ENCODE measurements at places on chromosomes 3 and 15. TPM values are rescaled to one million over a fixed set of nuclear protein-coding genes. Genes with fewer than 3 reads are reported as not detected.
A peak's percentile ranks its signal among the peaks of the same experiment; 100 is the strongest.

Gene WDR49
- 0.31 TPM for total RNA-seq

Gene GOLGA8S
- total RNA-seq = 0.29 TPM

Gene TTBK2
- total RNA-seq = 23.7 TPM

Gene LINGO1
- total RNA-seq = 0.17 TPM

Gene MUC20
- total RNA-seq = 7.8 TPM

GRCh38 chr3:188185717-188186251, 31.8 kb downstream of the LPP start:
- no peaks in the 10 kb centered on the region for H3K27me3 ChIP-seq
- DNase-seq = peak; percentile 9
- peaks cover 41% of the 10 kb centered on the region for H3K4me1 ChIP-seq
- no peak overlapping the region for H3K27ac ChIP-seq
- no peak overlapping the region for H3K4me3 ChIP-seq

DNA sequence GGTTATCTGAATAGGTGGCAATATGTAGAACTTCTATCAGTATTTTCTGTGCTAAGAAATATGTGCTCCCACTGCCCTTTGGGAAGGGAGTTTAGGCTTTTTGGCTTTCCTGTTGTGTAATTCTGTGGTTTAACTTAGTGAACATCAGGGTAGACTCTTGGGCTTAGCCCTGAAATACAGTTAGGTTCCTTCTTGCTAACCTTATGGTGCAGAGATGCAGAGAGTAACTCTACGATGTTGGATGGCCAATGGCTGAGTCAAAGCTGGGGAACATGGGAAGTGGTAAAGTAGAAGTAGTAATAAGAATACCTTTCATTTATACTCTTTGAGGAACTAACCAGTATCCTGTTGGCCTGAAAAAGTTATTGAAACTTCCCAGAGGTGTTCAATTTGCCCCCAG, 80.8 kb upstream of the IL12A start:
- no peaks in the 10 kb centered on the region for H3K36me3 ChIP-seq
- peaks cover 2% of the 10 kb centered on the region for H3K27me3 ChIP-seq
- H3K4me3 ChIP-seq = no peak overlapping the region

DNA sequence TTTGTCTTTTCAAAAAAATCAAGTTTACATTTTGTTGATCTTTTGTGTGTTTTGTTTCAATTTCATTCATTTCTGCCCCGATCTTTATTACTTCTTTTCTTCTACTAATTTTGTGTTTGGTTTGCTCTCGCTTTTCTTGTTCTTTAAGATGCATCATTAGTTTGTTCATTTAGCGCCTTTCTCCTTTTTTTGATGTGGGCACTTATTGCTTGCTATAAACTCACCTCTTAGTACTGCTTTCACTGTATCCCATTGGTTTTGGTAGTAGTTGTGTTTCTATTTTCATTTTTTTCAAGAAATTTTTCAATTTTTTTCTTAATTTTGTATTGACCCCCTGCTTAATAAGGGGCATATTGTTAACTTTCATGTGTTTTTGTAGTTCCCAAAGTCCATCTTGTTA, 34.4 kb downstream of the PRKCI start:
- H3K27ac ChIP-seq = peak overlapping the region; percentile 0
- no peaks in the 10 kb centered on the region for H3K27me3 ChIP-seq
- H3K36me3 ChIP-seq = peaks cover 16% of the 10 kb centered on the region
- DNase-seq = no peak

- no peak overlapping the region for H3K4me3 ChIP-seq
- peaks cover 18% of the 10 kb centered on the region for H3K27me3 ChIP-seq
- H3K27ac ChIP-seq = no peak overlapping the region
- H3K4me1 ChIP-seq = no peaks in the 10 kb centered on the region
- no peak for DNase-seq
Observed at GRCh38 chr15:71728881-71729280, 81.5 kb upstream of the NR2E3 start.

GRCh38 chr3:129831503-129831902, 62.0 kb downstream of the TMCC1 start:
- H3K27ac ChIP-seq = no peak overlapping the region
- no peaks in the 10 kb centered on the region for H3K36me3 ChIP-seq
- H3K4me3 ChIP-seq = no peak overlapping the region

- no peak overlapping the region for H3K27ac ChIP-seq
- H3K4me1 ChIP-seq = no peaks in the 10 kb centered on the region
- DNase-seq = no peak
- no peaks in the 10 kb centered on the region for H3K36me3 ChIP-seq
- H3K27me3 ChIP-seq = no peaks in the 10 kb centered on the region
- no peak overlapping the region for H3K4me3 ChIP-seq
Observed at GRCh38 chr3:193400304-193400703, 21.8 kb upstream of the ATP13A5 start.

DNA sequence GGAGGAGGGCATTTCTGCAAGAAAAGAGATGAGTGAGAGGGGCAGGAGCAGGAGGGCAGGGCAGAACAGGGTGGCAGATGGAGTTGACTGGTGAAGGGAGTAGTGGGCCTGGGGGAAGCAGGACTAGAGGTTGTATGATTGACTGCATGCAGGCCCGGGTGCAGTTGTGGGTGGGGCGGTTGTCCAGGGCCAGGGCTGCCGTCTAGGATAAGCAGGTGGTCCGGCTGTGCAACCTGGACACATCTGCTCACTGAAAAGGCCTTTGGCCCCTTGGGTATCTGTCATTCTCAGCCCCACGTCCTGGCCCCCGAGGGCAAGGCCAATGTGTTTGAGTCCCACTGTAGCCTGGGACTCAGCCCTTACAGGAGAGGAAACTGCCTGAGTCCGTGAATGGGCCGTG, 25.4 kb downstream of the ALS2CL start:
- no peak for DNase-seq
- H3K27ac ChIP-seq = no peak overlapping the region
- H3K36me3 ChIP-seq = no peaks in the 10 kb centered on the region
- H3K4me3 ChIP-seq = no peak overlapping the region

- H3K36me3 ChIP-seq = no peaks in the 10 kb centered on the region
- DNase-seq = no peak
- no peak overlapping the region for H3K27ac ChIP-seq
- no peak overlapping the region for H3K4me3 ChIP-seq
- H3K27me3 ChIP-seq = peaks cover 15% of the 10 kb centered on the region
Observed at GRCh38 chr3:100984308-100984707, 8.9 kb downstream of the ABI3BP start.

- H3K4me1 ChIP-seq = peaks cover 6% of the 10 kb centered on the region
- DNase-seq = no peak
- peaks cover 3% of the 10 kb centered on the region for H3K36me3 ChIP-seq
- H3K27ac ChIP-seq = no peak overlapping the region
- no peak overlapping the region for H3K4me3 ChIP-seq
Observed at GRCh38 chr3:171321559-171322360, 138.4 kb downstream of the TNIK start.

DNA sequence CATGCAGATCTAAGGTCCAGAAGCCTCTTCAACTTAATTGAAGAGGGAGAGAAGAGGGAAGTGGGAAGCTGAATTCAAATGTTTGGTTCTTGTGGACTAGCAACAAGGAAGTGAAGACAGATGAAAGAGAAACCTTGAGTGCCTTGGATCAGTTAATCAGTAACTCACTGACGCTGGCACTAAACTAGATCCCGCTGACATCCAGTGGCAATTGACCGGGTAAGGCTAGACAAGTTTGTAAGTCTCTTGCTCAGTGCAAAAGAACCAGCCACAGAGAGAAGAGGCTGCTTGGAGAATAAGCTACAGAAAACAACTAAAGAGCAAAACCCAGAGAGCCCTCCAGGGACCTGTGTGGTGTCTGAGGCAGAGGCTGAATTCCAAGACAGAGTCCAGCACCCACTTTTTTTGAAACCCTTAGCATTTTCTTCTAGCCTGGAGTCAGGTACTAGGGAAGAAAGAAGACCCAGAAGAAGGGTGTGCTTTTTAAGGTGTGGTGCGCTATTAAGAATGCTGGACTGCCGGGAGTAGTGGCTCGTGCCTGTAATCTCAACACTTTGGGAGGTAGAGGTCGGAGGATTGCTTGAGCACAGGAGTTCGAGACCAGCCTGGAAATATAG, 6.9 kb downstream of the PLCH1 start:
- no peak overlapping the region for H3K4me3 ChIP-seq
- H3K4me1 ChIP-seq = no peaks in the 10 kb centered on the region
- peaks cover 50% of the 10 kb centered on the region for H3K27me3 ChIP-seq
- DNase-seq = no peak
- H3K36me3 ChIP-seq = no peaks in the 10 kb centered on the region

GRCh38 chr3:169323578-169324451, 339.7 kb downstream of the MECOM start:
- H3K27me3 ChIP-seq = no peaks in the 10 kb centered on the region
- H3K4me3 ChIP-seq = no peak overlapping the region
- no peak overlapping the region for H3K27ac ChIP-seq
- H3K4me1 ChIP-seq = no peaks in the 10 kb centered on the region
- H3K36me3 ChIP-seq = no peaks in the 10 kb centered on the region

DNA sequence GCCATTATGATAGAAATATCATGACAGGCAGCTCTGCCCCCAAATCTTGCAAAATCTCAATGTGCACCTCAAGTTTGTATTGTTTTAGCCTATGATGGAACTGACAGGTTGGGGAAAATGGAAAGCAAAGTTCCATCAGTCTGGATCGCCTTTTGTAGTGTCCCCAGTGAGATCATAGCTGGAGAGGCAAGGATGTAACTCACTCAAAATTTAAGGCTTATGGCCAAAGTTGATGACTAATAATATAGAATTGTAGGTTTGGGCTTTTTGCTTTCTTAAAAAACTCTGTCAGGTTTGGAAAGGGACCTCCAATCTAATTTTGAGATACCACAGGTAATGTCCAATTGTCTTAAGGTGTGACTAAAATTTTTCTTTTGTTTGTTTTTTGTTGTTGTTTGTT, 1.4 kb upstream of the ACP3 start:
- H3K4me1 ChIP-seq = no peaks in the 10 kb centered on the region
- no peaks in the 10 kb centered on the region for H3K36me3 ChIP-seq

- peaks cover 2% of the 10 kb centered on the region for H3K27me3 ChIP-seq
- peaks cover 9% of the 10 kb centered on the region for H3K4me1 ChIP-seq
- no peak for DNase-seq
- no peak overlapping the region for H3K4me3 ChIP-seq
- no peak overlapping the region for H3K27ac ChIP-seq
Observed at GRCh38 chr15:95520922-95521321, 809.6 kb upstream of the NR2F2 start.

DNA sequence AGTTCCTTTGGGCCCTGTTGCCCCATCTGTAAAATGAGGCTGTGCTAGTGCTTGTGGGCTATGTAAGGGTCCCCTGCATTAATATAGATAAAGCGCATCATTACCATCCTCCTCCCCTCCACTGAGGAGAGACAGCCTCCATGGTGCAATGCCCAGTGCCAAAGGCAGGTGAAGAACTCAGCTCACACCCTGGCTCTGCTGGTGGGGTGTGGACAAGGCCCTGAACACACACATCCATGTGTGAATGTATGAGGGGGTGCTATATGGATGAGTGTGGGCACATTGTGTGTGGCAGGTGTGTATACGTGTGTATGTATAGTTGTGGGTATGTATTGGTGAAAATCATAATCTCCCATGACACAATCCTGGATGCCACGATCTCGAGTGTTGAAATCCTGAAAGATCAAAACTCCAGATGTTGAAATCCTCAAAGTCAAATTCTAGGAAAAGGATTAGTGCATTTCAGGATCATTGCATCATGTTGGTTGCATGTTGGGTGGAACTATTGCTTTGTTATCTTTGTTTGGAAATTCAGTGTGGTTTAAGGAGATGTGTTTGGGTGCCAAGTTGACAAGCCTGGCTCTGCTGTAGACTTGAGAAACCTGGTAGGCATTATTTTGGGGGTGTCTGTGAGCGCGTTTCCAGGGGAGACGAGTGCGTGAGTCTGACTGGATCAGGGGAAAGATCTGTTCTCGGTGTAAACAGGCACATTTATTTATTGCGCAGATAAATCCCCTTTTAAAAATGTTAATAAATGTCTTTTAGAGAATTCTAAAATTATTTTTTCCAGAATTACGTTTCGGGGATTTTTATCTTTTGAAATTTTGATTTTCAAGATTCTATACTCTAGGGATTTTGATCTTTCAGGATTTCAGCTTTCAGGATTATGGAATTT, 42.0 kb upstream of the SEC61A1 start:
- H3K27me3 ChIP-seq = no peaks in the 10 kb centered on the region
- DNase-seq = no peak
- peaks cover 6% of the 10 kb centered on the region for H3K4me1 ChIP-seq
- no peak overlapping the region for H3K27ac ChIP-seq
